Occipital lobe (tissue), 3 donors: ENCODE measurements at places on chromosomes 12 and 14. TPM values are rescaled to one million over a fixed set of nuclear protein-coding genes. Genes with fewer than 3 reads are reported as not detected.

GRCh38 chr14:92014040-92014439 is 25.8 kb downstream of the TRIP11 start:
- DNase-seq: no peak

INSM2 gene
- total RNA-seq: 0.47 TPM

- no peak for DNase-seq
These were observed 25.1 kb downstream of the SPPL3 start for GRCh38 chr12:120879102-120879501.

DBX2 gene
- 1.6 TPM for total RNA-seq

C12orf60 gene
- total RNA-seq: 3.6 TPM

DNA sequence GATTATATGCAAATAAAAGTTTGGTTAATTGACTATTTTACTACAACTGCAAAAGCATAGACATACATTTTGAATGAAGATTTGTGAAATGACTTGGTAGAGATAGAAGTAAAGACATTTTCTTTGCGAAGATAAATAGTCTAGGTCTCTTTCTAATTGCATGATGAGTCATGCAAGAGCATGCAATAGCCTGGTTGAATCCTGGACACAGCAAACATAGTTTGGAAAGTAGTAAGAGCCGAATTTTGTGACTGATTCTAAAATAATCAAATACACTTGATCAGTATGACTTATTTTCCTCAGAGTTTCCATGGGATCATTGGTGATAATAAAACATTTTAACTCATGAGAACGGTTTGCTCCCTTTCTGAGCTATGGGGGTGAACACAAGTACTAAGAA is 27.7 kb upstream of the CAND1 start:
- no peak for DNase-seq

XPOT gene
- 72.7 TPM for total RNA-seq

SCN8A gene
- total RNA-seq: 51.2 TPM
